Glutamatergic neuron (in vitro differentiated cells): ENCODE measurements at places on chromosomes 7 and 10. TPM values are rescaled to one million over a fixed set of nuclear protein-coding genes. Genes with fewer than 3 reads are reported as not detected.
A peak's percentile ranks its signal among the peaks of the same experiment; 100 is the strongest.

- DNase-seq = no peak
Measured at GRCh38 chr10:124641282-124642087, 102.7 kb downstream of the FAM53B start.

DNA sequence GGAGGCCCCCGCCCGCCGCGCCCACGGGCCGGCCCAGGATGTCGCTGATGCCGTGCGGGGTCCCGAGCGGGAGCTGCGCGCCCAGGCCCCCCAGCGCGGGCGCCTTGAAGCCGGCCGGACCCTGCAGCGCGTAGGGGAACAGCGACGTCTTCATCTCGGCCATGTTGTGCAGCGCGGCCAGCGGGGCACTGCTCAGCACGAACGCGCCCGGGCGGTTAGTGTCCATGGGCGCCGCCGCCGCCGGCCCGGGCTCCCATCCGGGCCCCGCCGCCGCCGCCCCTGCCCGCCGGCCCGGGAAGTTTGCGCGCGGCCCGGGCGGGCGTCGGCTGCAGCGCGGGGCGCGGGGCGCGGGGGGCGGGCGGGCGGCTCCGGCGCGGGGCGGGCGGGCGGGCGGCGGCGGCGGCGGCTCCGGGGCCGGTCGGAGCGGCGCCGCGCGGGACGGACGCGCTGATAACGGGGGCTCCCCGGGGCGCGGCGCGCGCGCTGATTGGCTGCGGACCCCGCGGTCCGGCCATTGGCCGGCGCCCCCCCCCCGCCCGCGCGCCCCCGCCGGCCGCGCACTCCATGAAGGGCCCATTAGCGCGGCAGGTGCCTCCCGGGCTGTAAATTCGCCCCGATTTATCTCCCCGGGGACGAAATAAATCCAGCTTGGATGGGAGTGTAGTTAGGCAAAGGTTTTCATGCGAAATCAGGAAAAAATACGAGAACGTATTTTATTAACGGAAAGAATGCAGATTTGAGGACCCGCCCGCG, at the start of gene NKX6-2:
Gene NKX6-2 (minus strand): TSS at position 425 of the 753 bp plus-strand sequence. CDS start 199 bp downstream, at position 226.
- peak; percentile 69 for DNase-seq

GRCh38 chr7:101164071-101164840, 1.1 kb downstream of the VGF start:
- DNase-seq = peak; percentile 46

- DNase-seq = no peak
Measured at GRCh38 chr10:101695404-101695890, 477 bp upstream of the FBXW4 start.

- DNase-seq = no peak
Measured at GRCh38 chr7:95485391-95486123, at the start of gene ASB4. Gene ASB4 (plus strand): TSS chr7:95485943. CDS start chr7:95485972, 29 bp downstream.

- DNase-seq = no peak
Measured at GRCh38 chr10:80649183-80649582, 111.5 kb downstream of the SH2D4B start.

DNA sequence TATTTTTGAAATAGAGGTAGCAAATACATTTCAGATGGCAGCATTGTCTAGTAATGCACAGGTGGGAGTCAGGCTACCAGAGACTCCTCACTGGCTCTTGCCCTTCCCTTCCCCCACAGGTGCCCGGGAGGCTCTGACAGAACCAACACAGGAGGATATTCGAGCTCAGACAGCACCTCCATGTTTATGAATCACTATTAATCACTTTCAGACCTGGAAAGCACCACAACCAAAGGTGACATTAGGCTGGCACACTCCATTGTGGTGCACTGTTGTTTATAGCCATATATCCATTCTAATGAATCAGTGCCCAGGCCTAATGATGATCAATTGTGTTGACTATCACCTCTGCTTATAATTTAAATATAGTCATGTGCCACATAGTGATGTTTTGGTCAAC, 107.8 kb upstream of the NAMPT start:
- DNase-seq = no peak

Gene OR9A2
- total RNA-seq = not detected

GRCh38 chr10:52642208-52642607, 130.4 kb downstream of the MBL2 start:
- DNase-seq = no peak

DNA sequence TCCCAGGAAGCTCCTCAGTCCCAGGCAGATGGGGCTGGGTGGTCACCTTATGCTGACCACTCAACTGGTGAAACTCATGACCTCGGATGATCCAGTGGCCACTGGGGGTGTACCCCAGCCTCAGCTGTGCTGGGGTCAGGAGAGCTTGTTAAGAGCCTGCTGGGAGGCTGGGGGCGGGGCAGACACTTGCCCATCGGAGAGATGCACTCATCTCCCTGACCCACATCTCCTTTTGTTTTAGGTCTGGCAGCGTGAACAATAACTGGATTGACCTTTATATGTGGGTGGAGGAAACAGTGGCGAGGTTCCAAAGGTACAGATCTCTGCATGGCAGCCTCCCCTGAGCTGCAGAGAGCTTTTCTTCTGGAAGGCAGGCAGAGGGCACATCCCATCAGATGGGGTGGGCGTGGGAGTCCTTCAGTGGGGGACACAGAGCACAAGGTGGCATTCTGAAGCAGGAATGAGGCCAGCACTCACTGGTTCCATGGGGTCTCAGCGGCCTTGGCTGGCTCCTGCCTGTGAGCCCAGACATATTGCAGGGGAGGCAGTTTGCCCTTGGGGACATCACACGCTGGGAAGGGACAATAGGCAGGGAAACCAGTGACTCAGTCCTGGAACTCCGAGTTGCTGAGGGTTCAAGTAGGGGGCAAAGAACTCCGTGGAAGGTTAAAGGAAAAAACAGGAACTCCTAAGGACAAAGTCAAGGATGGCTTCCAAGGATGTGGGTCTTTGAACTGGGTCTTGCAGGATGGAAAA, 5.2 kb downstream of the ANTXRL start:
- peak; percentile 12 for DNase-seq

- DNase-seq = no peak
Measured at GRCh38 chr7:85046534-85046933, 140.3 kb downstream of the SEMA3D start.

Gene PRSS58
- not detected for total RNA-seq

DNA sequence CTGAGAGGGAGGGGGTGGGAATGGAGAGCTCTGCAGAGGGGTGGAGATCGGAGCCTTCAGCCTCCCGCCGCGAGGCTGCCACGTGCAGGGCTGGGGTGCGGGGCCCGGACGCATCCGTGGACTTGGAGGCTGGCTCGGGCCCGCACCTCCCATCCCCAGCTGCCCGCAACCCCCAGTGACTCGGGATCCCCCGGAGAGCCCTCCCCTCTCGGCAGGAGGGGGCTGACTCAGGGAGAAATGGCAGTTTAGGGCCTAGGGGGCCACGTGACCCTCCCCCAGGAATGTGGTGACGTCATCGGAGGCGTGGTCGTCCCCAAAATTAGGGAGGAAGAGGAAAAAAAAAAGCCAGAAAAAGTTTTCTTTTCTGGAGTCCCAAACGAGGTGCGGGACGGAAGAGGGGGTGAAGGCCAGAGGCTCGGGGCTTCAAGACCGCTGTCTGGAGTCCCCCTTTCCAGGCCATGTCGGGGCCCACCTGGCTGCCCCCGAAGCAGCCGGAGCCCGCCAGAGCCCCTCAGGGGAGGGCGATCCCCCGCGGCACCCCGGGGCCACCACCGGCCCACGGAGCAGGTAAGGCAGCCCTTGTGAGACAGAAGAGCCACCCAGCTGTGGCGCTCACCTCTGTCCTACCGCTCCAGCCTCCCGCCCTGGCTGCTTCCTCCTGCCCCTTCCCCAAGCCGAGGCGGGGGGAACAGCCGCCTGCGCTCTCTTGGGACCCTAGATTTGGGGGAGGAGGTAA, at the start of gene TRIP6:
Gene TRIP6 (plus strand): TSS at position 348 of the 736 bp plus-strand sequence. CDS start 111 bp downstream, at position 459.
- peak; percentile 54 for DNase-seq

- DNase-seq = peak; percentile 9
Measured at GRCh38 chr7:30920584-30921539, 9.2 kb downstream of the AQP1 start.

GRCh38 chr7:45712872-45713668, 138.9 kb downstream of the ADCY1 start:
- DNase-seq = no peak

Gene GHRHR
- not detected for total RNA-seq

Gene RPEL1
- total RNA-seq = not detected

Gene PLA2G12B
- not detected for total RNA-seq

Gene FLNC
- 241 TPM for total RNA-seq

GRCh38 chr7:90980545-90980944, 283.7 kb upstream of the FZD1 start:
- DNase-seq = no peak

Gene FAM25G
- not detected for total RNA-seq

Gene IFRD1
- 168 TPM for total RNA-seq

Gene ZNF735
- total RNA-seq = not detected

GRCh38 chr7:79296553-79297320, 156.7 kb downstream of the MAGI2 start:
- DNase-seq = no peak

Gene KIAA1217
- 4.4 TPM for total RNA-seq

GRCh38 chr10:69906425-69906824, 104.7 kb downstream of the COL13A1 start:
- DNase-seq = no peak

DNA sequence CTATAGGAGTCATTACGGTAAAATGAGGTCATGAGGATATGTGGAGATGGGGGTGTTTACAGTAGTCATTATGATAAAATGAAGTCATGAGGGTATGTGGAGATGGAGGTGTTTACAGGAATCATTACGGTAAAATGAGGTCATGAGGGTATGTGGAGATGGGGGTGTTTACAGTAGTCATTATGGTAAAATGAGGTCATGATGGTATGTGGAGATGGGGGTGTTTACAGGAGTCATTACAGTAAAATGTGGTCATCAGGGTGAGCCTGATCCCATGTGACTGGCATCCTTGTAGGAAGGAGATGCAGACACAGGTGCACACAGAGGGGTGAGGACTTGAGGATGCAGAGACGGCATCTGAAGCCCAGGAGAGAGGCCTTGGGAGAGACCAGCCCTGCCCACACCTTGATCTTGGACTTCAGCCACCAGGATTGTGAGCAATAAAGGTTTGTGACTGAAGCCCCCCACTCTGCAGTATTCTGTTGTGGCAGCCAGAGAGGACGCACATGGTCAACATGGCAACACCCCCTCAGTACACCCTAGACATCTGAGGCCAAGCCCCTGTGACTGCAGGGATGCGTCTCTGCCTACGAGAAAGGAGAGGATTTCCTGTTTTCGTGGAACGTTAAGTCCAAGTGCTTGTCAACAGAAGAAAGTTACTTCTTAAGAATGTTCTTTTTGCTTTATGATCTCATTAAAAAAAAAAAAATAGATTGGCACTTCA, 544.4 kb downstream of the DNAJB6 start:
- no peak for DNase-seq

DNA sequence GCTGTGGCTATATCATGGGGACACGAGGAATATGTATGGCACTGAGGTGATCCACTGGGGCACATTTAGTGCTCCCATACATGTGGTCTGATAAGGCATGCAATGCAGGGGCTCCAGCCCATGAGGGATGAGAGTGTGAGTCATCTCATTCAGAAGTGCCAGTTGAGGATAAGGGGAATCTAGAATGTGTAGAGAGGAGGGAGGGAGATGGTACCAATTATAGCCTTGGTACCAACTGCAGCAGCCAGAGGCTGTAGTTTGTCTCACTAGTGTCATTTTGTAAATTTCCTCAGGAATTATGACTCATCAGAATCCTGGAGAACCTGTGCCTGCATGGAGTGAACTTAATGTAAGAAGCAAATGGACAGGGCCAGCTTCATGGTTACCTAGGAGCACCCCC, 46.2 kb downstream of the LAMB4 start:
- DNase-seq = no peak

- no peak for DNase-seq
Measured at GRCh38 chr10:100987685-100988049, 324 bp downstream of the TWNK start.

GRCh38 chr10:59718257-59718656, 8.6 kb upstream of the SLC16A9 start:
- no peak for DNase-seq

DNA sequence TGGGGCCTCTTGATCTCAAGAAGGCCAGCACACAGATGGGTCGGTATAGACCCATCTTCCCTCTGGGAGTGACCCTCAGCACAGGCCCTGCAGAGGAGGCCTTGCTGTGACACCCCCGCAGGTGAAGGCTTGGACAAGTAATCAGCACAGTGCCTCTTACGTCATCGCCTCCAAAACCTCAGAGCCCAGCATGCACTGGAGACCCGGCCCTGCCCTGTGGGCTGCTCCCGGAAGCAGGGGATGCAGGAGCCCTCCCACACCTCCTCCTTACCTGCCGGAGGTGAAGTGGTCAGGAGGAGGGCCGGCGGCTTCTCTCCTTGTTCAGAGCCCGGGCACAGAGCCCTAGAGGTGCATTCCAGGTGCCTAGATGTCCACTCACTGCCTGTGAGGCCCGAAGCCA, 121.4 kb downstream of the PAXIP1 start:
- DNase-seq = no peak

- DNase-seq = peak; percentile 79
Measured at GRCh38 chr10:97319671-97320479, 804 bp downstream of the FRAT1 start.

Gene CCL26
- total RNA-seq = not detected

- no peak for DNase-seq
Measured at GRCh38 chr10:78044179-78044578, 10.5 kb downstream of the RPS24 start.

GRCh38 chr10:85420501-85421191, 945.9 kb downstream of the GRID1 start:
- no peak for DNase-seq

Gene SH2B2
- total RNA-seq = 11.6 TPM

DNA sequence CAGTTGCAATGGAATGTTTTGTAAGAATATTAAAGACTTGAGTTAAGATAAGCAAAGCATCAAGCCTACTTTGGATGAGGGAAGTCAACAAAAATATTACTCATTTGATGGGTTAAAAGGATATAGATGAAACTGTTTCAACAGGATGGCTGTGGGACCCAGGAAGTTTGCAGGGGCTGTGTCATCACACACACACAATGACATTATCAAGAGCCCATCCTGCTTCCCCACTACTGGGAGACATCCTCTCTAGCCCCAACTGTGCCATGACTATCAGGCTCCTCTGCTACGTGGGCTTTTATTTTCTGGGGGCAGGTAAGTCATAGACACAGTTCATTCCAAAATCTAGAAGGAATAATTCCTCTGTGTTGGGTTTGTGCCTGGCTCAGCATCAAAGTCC, 78.8 kb upstream of the PRSS1 start:
- DNase-seq = no peak

DNA sequence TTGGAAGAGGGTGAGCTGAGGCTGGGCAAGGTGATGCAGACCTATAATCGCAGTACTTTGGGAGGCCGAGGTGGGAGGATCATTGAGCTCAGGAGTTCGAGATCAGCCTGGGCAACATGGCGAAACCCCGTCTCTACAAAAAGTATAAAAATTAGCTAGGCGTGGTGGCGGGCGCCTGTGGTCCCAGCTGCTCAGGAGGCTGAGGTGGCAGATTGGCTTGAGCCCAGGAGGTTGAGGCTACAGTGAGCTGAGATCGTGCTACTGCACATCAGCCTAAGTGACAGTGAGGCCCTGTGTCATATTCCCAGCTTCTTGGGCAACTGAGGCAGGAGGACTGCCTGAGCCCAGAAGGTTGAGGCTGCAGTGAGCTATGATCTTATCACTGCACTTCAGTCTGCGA, 13.6 kb downstream of the BMPR1A start:
- no peak for DNase-seq

GRCh38 chr7:380711-381210, 90.8 kb downstream of the FOXL3 start:
- DNase-seq = no peak
